ENCODE measurements at places on chromosomes 4 and X. TPM values are rescaled to one million over a fixed set of nuclear protein-coding genes. Genes with fewer than 3 reads are reported as not detected.

Gene ZFP92
- under 0.01 TPM for total RNA-seq

Gene COL25A1
- 0.34 TPM for total RNA-seq

Gene PRRG1
- total RNA-seq = 9.1 TPM

Gene NAT8L
- total RNA-seq = under 0.01 TPM
